ENCODE measurements at places on chromosomes 4 and X. TPM values are rescaled to one million over a fixed set of nuclear protein-coding genes. Genes with fewer than 3 reads are reported as not detected.

GRCh38 chr4:8771666-8772065 is 100.0 kb downstream of the HMX1 start:
- DNase-seq, result no peak

RBMXL3 gene
- polyA plus RNA-seq, result not detected

GRCh38 chr4:111641813-111642579 is 503.3 kb upstream of the FAM241A start:
- peak; percentile 88 for DNase-seq

GRCh38 chr4:108829966-108830492 is 67.2 kb upstream of the ETNPPL start:
- no peak for DNase-seq

PDLIM3 gene
- polyA plus RNA-seq, result 0.18 TPM

GRCh38 chr4:125663896-125664767 is 349.4 kb downstream of the FAT4 start:
- DNase-seq, result no peak

CCNB3 gene
- 1.9 TPM for polyA plus RNA-seq

DNA sequence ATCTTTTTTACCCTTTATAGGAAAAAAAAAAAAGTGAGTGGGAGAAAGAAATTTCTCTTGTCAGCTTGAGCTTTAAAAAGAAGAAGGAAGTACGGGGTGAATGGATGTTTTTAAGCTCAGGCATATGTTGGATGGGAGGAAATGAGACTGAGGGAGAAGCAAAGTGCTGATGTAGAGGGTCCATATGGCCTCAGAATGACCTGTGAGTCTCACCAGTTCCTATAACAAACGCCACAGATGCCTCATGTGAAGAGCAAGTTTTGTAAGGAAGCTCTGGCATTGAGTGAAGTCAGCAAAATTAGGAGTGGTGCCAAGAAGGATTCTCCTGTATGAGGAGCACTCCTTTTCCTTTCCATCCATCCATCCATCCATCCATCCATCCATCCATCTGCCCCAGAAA is 214.6 kb downstream of the PTTG2 start:
- DNase-seq, result no peak

DNA sequence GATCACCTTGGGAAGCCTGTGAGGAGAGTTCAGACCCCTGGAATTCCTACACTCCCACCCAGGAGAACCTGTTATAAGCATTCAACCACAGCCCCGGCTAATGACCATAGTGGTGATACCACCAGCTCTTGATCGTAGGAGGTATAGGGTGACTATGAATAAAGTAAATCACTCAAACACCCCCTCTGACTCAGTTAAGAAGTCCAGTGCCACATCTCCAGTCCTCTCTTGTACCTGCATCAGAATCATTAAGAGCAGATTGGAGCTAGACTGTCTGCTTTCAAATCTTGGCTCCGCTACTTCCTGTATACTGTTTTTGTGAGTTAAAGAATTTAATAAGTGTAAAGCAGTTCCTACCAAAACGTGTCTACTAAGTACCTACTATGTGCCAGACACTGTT is 565.1 kb upstream of the DIPK2B start:
- no peak for DNase-seq

- no peak for DNase-seq
Measured at GRCh38 chr4:76207549-76207948, 6.1 kb downstream of the SCARB2 start.

- DNase-seq, result no peak
Measured at GRCh38 chrX:7714351-7714750, 128.6 kb upstream of the VCX start.

PDE5A gene
- 0.27 TPM for polyA plus RNA-seq

SHROOM4 gene
- polyA plus RNA-seq, result not detected

- DNase-seq, result peak; percentile 47
Measured at GRCh38 chrX:10156199-10157031, at the start of gene CLCN4. CLCN4 (plus strand) TSS chrX:10156975; CDS start chrX:10185033, 28,058 bp downstream.

DNA sequence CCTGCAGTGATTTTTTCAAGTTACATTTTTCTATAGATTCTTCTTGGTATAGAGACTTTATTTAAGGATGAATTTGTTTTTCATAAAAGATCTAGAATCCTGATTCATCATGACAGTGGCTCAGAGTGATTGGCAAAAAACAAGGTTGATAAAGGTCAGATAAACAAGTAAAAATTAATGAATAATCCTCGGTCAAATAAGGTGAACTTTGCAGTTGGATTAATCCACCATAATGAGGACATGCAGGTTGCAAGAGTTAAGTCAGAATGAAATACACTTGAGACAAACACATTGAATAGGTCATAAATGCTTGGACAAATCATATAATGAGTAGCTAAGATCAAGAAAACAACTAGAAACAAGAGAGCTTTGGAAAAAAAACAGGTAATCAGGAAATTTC is 22.9 kb upstream of the UGT2B7 start:
- DNase-seq, result no peak

- no peak for DNase-seq
Measured at GRCh38 chrX:136646602-136647239, 1.2 kb upstream of the CD40LG start.

DNA sequence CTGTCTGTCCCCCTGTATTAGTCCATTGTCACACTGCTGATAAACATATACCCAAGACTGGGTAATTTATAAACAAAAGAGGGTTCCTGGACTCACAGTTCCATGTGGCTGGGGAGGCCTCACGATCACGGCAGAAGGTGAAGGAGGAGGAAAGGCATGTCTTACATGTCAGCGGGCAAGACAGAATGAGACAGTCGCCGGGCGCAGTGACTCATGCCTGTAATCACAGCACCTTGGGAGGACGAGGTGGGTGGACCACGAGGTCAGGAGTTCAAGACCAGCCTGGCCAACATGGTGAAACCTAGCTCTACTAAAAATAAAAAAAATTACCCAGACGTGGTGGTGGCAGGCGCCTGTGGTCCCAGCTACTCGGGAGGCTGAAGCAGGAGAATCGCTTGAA is 24.7 kb downstream of the IL3RA start:
- no peak for DNase-seq

DNA sequence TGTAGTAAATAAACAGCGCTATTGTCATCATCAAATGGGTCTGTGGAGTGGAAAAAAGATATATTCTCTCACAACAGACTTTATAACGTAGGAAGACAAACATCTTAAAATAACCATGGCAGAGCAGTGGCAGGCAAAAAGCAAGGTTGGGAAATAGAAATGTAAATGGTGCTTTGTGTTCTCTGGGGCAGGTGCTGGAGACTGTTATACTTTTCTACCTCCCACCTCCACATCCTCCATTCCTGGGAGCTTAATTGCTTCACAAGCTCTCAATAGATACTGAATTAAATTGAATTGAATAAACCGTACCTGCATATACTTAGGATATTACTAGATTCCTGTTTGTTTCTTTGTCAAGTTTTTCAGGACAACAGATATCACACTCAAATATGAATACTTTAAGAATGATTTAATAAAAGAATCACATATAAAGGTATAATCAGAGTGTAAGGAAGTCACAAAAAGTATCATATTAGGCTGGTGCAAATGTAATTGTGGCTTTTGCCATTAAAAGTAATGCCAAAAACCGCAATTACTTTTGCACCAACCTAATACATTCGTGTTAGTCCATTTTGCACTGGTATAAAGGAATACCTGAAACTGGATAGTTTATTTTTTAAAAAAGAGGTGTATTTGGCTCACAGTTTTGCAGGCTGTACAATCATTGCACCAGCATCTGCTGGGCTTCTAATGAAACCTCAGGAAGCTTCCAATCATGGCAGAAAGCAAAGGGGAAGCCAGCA is 367.3 kb downstream of the GRIA2 start:
- DNase-seq, result no peak

DNA sequence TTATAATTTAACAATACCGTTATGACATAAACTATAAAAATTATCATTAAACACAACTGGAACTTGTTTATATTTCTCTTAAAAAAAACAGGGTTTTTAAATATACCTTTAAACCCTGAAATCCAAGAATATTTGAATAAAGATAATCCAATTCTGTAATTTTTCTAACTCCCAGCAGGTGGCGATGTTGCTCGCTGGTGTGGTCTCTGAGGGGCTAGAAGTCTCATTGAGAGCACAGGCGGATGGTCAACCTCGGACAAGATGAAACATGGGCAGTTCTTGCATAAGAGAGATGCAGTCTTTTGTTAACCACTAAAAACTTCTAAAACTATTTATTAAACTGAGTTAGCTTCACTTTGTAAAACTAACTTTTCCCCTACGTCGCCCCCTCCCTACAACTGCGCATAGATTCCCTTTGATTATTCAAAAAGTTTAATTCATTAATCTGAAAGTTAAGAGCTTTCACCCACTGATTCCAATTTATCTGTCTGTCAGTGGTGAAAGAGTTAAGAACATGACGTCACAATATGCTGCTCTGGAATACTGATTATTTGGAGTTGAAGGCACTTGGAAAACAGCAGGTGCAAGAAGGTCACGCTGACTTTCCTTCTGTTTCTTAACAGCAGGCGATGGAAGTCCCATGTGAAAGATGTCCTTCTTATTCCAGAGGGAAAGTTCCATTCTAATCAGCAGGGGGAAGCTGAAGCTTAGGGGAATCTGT is 29.5 kb downstream of the DMP1 start:
- peak; percentile 8 for DNase-seq

DNA sequence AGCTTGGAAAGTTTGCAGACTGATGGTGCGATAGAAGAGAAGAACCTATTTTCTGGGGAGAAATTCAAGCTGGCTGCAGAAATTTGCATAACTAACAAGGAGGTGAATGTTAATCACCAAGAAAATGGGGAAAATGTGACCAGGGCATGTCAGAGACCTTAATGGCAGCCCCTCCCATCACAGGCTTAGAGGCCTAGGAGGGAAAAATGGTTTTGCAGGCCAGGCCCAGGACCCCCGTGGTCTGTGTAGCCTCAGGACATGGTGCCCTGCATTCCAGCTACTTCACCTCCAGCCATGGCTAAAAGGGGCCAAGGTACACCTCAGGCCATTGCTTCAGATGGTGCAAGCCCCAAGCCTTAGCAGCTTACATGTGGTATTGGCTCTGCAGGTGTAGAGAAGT is 207.1 kb upstream of the CXorf66 start:
- no peak for DNase-seq

MAGEA3 gene
- polyA plus RNA-seq, result 2.3 TPM

- DNase-seq, result no peak
Measured at GRCh38 chrX:99705701-99706100, 704.4 kb downstream of the PCDH19 start.

Measured in A549 (cell line).